ENCODE measurements at places on chromosomes 7 and 10.

DNA sequence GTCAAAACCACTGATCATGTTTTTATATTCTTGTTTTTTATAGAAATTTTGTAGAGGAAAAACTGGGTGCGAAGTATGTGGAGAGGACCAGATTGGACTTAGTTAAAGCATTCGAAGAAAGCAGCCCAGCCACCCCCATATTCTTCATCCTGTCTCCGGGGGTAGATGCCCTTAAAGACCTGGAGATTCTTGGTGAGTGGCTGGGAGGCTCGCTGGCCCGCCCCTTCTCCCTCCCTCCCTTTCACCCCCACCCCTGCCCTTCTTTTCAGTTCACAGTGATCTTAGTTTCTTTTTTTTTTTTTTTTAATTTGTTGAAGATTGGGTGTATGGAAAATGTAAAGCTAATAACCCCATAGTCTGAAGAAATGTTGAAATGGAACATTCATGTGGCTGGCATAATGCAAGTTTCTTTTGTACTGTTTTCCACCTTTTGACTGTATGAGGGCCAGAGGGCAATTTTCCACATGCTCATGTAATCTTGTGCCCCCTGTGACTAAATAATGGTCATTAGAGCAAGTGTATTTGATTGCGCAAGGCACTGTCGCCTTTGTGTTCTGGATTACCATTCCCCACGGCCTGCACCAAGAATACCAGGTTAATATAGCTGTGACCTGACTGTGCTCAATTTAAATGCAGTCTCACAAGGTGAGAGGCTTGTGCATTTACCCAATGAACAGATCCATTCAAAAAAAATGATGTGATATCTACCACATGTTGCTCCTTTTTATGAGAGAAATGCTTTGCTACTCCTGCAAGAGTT lies 77.7 kb downstream of the CDCA7L start:
- DNase-seq = no peak

GRCh38 chr10:43884501-43885105 lies 235.9 kb upstream of the ZNF32 start:
- no peak for DNase-seq

- DNase-seq = no peak
These were observed 38.7 kb upstream of the GSAP start for GRCh38 chr7:77454802-77455201.

- peak; percentile 71 for DNase-seq
These were observed 151.8 kb upstream of the YAE1 start for GRCh38 chr7:39414224-39415035.

DNA sequence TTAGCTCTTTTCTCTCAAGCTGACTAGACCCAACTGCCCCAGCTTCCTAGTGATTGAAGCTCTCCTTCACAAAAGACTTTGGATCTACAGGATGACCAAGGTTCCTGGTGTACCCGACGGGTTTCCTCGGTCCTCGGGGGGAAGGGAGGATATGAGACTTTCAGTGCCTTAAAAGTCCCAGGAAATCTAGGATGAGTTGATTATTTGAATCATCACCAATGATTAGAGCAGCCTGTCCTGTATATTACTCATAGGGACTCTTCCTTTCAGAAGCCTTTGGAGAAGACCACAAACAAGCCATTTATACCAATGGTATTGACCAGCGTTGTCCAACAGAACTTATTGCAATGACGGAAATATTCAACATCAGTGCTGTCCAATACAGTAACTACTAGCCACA lies 6.1 kb upstream of the ACTA2 start:
- no peak for DNase-seq

DNA sequence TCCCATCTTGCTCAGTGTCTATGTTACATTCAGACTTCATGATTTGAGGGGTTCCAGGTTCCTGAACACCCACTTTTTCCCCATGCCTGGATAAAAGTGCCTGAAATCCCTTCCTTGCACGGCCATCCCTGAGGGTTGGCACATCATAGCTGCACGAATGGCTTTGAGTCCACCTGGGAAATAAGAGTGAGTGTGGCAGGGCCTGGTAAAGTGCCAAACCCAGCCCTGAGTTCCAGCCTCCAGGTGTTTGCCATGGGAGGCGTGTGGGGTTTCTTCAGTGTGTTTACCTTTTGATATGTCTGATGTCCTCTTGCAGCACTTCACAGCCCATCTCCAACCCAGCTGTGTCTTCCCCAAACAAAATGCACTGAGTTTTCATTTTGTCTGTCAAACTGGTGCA lies 145.7 kb downstream of the PAXIP1 start:
- no peak for DNase-seq

GRCh38 chr7:14839307-14839706 lies 63.2 kb downstream of the DGKB start:
- no peak for DNase-seq

GRCh38 chr10:70815504-70816219 lies at the start of gene SGPL1:
TSS of gene SGPL1 (plus strand) at chr10:70815948. CDS start at chr10:70816854, 906 bp downstream.
- peak; percentile 73 for DNase-seq

GRCh38 chr10:131920151-131920550 lies 19.3 kb downstream of the PPP2R2D start:
- no peak for DNase-seq

DNA sequence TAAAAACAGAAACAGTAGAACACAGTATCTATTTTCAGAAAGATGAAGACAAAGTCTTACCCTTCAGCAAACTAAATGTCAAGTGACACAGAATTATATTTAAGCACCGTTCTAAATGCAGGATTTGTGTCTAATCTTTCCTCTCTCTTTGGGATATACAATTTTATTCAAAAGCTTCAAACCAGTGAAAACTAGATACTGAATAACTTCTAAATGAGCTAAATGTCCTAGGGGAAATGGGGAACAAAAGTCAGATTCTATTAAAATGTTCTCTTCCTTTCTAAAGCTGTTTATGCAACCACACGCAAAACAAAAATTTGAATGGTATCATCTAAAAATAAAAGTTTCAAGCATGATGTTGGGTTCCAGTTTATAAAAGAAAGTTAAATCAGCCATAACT lies 136.4 kb upstream of the AOAH start:
- DNase-seq = no peak

DNA sequence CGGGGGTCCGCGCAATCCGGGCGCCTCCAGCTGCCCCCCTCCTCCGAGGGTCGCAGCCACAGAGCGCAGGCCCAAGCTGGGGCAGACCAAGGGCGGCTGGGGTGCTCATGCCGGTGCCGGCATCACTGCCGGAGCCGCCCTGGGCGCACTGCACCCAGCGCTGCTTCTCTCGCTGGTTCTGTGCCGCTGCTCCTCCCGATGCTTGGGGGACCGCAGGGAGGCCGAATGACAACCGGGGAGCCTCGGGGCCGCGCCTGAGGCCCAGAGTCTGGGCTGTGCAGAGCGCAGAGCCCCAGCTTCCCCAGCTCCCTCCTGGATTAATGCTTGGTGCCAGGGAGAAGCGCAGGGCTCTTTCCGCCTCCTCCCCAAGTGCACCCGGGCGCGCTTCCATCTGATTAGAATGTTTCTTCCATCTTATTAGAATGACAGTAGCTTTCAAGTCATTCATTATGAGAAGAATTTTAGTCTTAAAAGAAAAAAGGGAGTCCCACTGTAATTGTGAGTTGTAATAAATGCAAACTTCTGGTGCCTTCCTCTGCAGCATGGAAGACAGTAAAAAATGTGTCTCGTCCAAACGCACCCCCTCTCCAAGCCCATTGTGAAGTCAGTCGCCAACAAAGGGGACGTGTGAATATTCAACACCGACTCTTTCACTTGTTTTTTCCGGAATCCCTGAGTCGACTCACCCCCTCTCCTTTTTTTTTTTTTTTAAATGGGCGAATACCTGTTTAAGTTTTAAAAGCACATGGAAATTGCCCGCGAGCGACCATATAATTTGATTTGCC lies 19.5 kb upstream of the PTF1A start:
- no peak for DNase-seq

DNA sequence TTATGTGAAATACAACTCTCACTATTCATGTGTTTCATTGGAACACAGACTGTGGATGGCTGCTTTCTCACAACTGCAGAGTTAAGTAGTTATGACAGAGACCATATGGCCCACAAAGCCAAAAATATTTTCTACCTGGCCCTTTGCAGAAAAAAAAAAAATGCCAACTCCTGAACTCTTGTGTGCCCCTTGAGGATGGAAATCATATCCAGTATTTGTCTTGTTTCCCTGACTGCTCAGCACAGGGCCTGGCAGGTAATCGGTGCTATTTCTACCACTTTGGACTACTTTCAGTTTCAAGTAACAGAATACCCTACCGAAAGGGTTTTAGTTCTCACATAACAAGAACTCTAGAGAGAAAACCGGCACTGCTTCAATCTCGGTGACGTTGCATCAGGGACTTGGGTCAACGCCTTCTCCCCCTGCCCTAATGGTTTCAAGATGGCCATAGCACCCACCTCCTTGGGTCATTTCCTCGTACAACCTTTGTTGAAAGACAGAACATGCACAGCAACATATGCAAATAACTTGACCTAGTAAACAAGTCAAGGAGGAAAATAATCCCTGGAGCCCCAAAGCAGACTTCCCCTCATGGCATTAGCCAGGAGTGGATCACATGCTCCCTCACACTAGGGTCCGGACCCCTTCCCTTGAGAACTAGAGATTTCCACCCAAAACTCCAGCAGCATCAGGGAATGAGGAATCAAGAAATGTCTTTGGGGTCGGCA lies 11.8 kb upstream of the GPNMB start:
- no peak for DNase-seq

GRCh38 chr7:130113887-130114286 lies 43.6 kb downstream of the KLHDC10 start:
- no peak for DNase-seq

GRCh38 chr7:151809146-151809863 lies 67.6 kb downstream of the PRKAG2 start:
- DNase-seq = no peak

GRCh38 chr10:76291175-76291574 lies 859.8 kb downstream of the LRMDA start:
- DNase-seq = no peak

DNA sequence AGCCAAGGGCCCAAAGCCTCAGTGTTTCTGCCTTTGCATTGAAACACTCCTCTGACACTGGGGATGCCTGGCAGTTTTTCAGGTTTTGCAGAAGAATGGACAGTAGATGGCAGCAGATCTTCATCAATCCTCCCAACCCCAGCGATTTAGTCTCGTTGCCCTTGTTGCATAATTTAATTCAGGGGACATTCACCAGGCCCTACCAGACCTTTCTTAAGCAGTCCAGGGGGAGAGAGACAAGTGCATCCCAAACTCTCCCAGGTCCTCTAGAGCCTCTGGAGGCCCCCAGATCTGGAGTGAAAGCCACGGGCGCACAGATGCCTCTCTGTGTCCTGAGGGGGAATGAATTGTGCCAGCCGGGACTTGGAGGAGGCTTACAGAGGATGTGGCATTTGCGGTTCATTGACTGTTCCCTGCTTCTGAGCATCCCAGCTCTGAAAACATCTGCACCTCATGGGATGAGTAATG lies 29.6 kb downstream of the MINDY4 start:
- DNase-seq = no peak

DNA sequence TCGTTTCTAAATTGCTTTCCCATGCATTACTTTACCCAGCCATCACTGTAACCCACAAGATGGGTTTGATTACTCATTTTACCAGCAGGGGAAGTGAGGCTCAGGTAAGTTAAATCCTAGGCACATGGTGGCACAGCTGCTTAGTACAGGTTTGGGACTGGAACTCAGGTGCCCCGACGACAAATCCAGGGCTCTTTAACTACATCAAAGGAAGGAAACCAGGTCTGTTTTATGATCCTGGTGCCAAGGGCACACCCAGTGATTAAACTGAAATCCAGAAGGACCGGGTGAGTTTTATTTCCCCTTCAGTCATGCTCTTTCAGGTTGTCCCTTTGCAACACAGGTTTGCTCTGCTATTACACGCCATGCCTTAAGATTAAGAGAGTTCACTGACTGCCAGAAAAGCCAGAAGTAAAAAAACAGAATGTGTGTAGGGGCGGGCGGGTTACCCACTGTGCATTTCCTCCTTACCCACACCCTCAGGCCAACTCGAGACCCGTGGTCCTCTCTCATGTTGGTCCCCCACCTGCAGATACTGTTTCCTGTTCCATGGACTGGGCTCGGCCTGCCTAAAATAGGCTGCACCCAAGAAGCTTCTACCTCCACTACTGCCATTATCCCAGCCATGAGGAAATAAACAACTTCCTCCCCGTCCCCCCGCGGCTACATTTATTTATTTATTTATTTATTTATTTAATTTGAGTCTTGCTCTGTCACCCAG lies 55.1 kb upstream of the KDM7A start:
- DNase-seq = no peak

DNA sequence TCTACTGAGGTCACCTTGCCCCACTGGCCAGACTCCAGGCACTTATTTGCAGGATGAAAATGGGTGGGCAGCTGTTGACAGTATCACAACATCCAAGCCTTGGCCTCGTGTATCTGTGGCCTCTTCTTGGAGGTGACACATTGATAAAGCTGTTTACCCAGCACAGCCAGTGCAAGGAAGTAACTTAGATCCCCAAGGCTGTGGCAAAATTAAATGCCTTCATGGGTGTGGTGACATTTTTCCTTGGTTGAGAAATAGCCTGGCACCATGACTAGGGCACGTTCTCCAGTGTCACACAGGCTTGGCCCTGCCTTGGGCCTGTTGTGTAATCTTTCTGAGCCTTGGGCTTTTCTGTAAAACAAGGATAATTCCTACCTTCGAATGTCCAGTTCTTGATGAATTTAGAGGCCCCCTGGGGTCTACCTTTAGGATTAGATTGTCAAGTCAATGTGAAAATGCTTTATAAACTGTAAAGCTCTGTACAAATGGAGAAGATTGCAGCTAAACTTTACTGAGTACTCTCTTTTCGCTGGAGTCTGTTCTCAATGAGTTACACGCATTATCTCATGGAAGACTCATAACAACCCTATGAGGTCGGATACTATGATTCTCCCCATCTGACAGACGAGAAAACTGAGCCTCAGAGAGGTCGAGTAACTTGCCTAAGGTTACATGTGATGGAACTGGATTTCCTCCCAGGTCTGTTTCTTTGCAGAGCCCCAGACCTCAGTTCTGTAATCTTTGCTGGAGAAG lies 46.7 kb upstream of the LOXL4 start:
- no peak for DNase-seq
